ENCODE measurements at places on chromosomes 1 and 21.

DNA sequence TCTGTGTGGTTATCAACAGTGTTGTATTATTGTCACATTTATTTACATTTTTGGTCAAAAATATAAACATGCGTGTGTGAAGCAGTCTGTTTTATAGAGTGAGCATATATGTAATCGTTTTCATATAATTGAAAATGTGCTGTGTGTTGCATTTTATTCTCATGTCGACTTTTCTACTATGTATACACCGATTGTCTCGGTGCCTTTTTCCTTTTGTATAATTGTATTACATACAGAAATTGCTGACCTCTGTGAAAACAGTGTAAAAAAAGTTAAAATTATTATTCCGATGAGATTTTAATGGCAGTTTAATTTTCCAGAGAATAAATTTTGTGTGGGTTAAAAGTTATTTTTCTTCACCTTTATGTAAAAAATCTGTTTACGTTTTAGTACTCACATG, 62.4 kb upstream of the SERTAD4 start:
- no peak for DNase-seq

DNA sequence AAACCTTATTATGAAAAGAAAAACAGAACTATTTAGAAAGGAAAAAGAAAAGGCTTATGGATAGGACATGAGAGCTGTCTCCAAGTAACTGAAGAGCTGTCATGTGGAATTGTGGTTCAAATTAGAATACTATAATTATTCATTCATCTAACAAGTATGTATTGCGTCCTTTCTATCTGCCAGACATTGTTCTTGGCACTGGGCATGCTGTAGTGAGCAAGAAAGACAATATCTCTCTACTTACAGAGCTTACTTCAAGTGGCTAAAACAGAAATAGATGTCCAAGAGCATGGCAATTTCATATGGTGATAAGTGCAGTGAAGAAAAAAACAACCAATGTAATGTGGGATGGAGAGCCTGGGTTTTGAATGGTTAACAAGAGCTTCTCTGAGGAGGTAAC, 413.0 kb downstream of the DPYD start:
- no peak for DNase-seq

GRCh38 chr1:87790756-87791155, 462.1 kb downstream of the LMO4 start:
- DNase-seq, result no peak

DNA sequence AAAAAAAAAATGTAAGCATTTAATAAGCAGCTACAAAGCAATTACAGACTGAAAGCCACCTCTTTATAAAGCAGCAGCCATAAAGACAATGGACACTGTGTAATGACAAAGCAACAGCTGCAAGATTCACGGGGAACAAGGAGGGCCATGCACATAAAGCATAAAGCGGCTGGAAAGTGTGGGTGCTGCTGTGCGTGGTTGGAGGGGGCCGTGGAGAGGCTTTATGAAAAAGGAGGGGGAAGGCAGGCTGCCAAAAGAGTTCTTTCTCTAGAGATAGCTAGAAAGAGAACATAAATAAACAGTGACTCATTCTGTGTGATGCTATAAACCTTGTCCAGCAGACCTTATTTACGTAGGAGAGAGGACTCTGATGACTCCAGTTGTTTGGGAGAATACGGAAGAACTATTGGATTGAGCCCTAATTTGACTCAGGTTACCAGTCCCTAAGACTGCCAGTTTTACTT, 49.3 kb downstream of the ADAMTS1 start:
- no peak for DNase-seq

DNA sequence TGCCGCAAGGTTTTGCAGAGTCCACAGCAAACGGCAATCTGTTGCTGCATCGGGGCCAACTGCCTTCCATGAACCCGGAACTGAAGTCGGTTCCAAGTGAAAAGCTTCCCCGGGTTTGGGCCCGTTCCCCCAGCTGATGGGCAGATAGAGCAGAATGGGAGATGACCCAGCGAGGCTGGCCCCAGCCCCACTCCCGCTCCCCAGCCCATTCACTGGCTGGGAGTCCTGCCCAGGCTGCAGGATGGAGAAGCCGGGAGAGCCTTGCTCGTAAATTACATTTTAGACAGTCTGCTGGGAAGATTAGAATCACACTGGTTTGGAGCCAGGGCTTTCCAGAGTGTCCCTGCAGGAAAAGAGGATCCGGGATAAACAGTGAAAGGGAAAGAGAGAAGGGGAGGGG, 31.6 kb upstream of the PAX7 start:
- no peak for DNase-seq

GRCh38 chr1:118862755-118863154, 125.4 kb downstream of the TBX15 start:
- no peak for DNase-seq

Data from stimulated activated CD8-positive, alpha-beta memory T cell treated with anti-CD3 and anti-CD28 coated beads, Interleukin-7, amount 100 ng/mL, for 1 hour (primary cell).